Activated naive CD4-positive, alpha-beta T cell treated with anti-CD3 and anti-CD28 coated beads for 36 hours (primary cell): ENCODE measurements at places on chromosomes 4 and X.
A peak's percentile ranks its signal among the peaks of the same experiment; 100 is the strongest.

DNA sequence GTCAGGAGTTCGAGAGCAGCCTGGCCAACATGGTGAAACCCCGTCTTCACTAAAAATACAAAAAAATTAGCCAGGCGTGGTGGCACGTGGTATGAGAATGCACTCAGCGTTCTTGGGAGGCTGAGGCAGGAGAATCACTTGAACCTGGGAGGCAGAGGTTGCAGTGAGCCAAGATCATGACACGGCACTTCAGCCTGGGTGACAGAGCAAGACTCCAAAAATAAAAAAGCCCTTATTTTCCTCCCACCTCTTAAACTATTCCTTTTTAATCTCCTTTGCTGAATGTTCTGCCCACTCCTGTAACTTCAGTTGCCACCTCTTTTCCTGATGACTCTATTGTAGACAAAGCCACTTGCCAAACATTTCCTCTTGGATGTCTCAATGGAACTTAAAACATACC is 72.6 kb downstream of the TAF1 start:
- H3K27me3 ChIP-seq = no peaks in the 10 kb centered on the region
- peaks cover 28% of the 10 kb centered on the region for H3K36me3 ChIP-seq
- H3K27ac ChIP-seq = no peak overlapping the region
- H3K4me1 ChIP-seq = no peaks in the 10 kb centered on the region
- DNase-seq = no peak

GRCh38 chr4:88859191-88859812 is 161.7 kb upstream of the NAP1L5 start:
- no peaks in the 10 kb centered on the region for H3K36me3 ChIP-seq
- no peak overlapping the region for H3K27ac ChIP-seq
- no peak overlapping the region for H3K4me3 ChIP-seq
- no peaks in the 10 kb centered on the region for H3K27me3 ChIP-seq

GRCh38 chr4:29722253-29722652 is 997.9 kb upstream of the PCDH7 start:
- H3K27me3 ChIP-seq = no peaks in the 10 kb centered on the region
- no peaks in the 10 kb centered on the region for H3K4me1 ChIP-seq
- no peak overlapping the region for H3K4me3 ChIP-seq
- no peak for DNase-seq
- no peak overlapping the region for H3K27ac ChIP-seq
- no peaks in the 10 kb centered on the region for H3K36me3 ChIP-seq

DNA sequence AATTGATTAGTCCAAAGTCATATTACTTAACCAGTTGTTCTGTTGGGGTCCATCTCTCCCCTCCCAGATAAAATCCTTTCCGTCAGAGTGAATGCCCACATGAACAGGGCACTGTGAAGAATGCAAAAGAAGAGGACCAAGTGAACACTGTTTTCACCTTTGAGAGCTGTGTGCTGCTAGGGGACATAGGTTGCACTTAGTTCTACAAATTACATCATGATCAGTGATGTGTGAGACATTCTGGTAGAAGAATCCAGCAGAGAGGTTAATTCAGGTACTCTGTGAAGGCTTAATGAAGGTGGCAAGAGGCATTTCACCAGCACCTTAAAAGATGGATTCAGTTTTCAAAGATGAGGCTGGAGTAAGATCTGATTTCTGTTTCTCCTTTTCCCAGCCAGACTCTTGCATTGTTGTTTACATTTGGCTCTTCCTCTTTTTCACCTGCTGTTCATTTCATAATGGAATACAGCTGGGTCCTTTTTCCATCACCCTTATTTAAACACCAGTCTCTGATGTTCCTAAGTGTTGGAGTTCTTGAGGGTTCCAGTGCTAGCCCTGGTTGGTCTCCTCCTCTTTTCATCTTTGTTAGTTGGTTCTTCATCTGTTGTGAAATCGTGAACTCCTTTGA is 10.9 kb downstream of the GAB1 start:
- DNase-seq = no peak
- no peaks in the 10 kb centered on the region for H3K36me3 ChIP-seq
- H3K27me3 ChIP-seq = peaks cover 26% of the 10 kb centered on the region
- H3K4me1 ChIP-seq = no peaks in the 10 kb centered on the region

DNA sequence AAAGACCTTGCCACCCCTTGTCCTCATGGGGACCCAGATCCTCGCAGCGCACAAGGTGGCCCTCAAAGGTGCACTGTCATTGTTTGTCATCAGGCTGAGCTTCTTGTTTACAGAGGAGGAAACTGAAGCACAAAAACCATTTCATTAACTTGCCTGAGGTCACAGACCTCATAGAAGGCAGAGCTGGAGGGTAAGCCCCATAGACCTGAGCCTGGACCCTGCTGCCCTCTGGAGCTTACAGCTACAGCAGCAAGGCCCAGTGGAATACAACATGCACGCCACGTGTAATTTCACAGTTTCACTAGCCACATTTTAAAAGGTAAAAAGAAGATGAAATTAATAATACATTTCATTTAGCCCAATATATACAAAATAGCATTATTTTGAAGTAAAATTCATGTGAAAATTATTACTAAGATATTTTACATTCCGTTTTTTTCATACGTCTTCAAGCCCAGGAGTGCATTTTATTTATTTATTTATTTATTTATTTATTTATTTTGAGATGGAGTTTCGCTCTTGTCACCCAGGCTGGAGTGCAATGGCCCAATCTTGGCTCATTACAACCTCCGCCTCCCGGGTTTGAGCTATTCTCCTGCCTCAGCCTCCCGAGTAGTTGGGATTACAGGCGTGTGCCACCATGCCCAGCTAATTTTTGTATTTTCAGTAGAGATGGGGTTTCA is 8.8 kb downstream of the JAKMIP1 start:
- H3K4me1 ChIP-seq = no peaks in the 10 kb centered on the region
- DNase-seq = no peak
- H3K4me3 ChIP-seq = no peak overlapping the region
- no peak overlapping the region for H3K27ac ChIP-seq
- H3K36me3 ChIP-seq = no peaks in the 10 kb centered on the region

GRCh38 chr4:1031956-1032795 is 20.8 kb downstream of the FGFRL1 start:
- no peaks in the 10 kb centered on the region for H3K4me1 ChIP-seq
- DNase-seq = no peak
- no peaks in the 10 kb centered on the region for H3K27me3 ChIP-seq
- H3K36me3 ChIP-seq = no peaks in the 10 kb centered on the region

GRCh38 chr4:182944484-182945213 is 27.5 kb upstream of the DCTD start:
- H3K4me3 ChIP-seq = no peak overlapping the region
- no peaks in the 10 kb centered on the region for H3K4me1 ChIP-seq
- no peaks in the 10 kb centered on the region for H3K36me3 ChIP-seq
- peaks cover 11% of the 10 kb centered on the region for H3K27me3 ChIP-seq

GRCh38 chr4:149987330-149988086 is 90.7 kb upstream of the DCLK2 start:
- no peak overlapping the region for H3K27ac ChIP-seq
- no peaks in the 10 kb centered on the region for H3K36me3 ChIP-seq
- no peak overlapping the region for H3K4me3 ChIP-seq

- peaks cover 38% of the 10 kb centered on the region for H3K36me3 ChIP-seq
- H3K27me3 ChIP-seq = no peaks in the 10 kb centered on the region
- H3K4me1 ChIP-seq = peaks cover 13% of the 10 kb centered on the region
- no peak overlapping the region for H3K4me3 ChIP-seq
- no peak overlapping the region for H3K27ac ChIP-seq
Measured at GRCh38 chr4:173328236-173328901, 5.8 kb downstream of the HMGB2 start.

- no peak for DNase-seq
- no peak overlapping the region for H3K4me3 ChIP-seq
- H3K36me3 ChIP-seq = no peaks in the 10 kb centered on the region
- peaks cover 13% of the 10 kb centered on the region for H3K27me3 ChIP-seq
- no peak overlapping the region for H3K27ac ChIP-seq
Measured at GRCh38 chrX:72097098-72097497, 34.6 kb downstream of the RTL5 start.

- no peaks in the 10 kb centered on the region for H3K27me3 ChIP-seq
- peaks cover 4% of the 10 kb centered on the region for H3K36me3 ChIP-seq
- H3K4me1 ChIP-seq = peaks cover 3% of the 10 kb centered on the region
- H3K4me3 ChIP-seq = no peak overlapping the region
Measured at GRCh38 chrX:24027985-24028384, 999 bp upstream of the KLHL15 start.

DNA sequence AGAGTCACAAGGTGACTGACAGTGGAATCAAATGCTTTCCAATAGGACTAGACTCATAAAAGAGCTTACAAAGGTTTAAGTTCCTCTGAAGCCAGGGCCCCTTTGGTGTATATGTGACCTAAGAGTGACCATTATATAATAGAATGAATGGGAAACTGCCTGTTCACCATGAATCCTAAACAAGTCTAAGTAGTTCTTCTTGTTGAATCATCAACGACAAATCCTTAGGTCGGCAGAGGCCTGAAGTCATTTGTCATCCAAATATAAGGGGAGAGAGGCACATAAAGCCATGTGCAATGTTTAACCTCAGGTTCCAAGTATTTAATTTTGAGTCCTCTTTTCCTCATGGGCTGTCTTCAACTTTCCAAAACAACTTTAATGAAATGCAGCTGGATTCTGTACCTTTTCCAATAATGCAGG is 122.4 kb downstream of the RASL11B start:
- no peaks in the 10 kb centered on the region for H3K4me1 ChIP-seq
- H3K27me3 ChIP-seq = no peaks in the 10 kb centered on the region
- no peak for DNase-seq
- H3K27ac ChIP-seq = no peak overlapping the region
- H3K4me3 ChIP-seq = no peak overlapping the region

DNA sequence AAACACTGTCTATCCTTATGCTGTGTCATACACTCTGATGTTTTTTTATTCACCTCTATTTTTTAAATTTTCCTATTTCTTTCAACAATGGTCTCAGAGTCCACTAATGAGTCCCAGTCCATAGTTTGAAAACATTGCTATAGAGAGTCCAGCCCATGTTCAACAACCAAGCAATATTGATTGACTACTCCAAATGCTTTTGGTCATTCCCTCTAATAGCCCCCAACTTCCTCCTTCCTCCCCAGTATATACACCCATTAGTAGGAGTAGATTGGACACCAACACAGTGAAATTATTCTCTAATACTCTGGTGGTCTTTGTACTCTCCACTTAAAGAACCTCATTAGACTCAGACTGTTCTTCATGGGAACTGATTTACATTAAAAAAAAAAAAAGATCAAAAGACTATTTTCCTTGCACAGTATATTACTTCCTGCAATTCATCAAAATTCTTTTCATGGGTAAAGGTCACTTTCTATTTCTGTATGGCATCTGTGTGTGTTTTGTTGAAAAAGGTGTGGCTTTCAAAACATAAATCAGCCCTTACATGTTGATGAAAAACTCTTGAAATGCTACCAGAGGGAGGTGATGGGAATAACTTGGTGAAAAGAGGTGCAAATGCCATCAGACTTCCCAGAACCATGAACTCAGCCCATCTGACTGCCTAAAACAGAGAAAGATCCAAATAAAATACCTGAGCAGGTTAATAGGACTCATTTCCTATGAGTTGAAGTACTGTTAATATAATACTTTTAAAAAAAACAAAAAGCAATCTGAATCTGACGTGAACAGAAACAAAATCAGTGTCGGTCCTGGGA is 250.3 kb upstream of the KLF3 start:
- DNase-seq = no peak
- peaks cover 13% of the 10 kb centered on the region for H3K4me1 ChIP-seq
- H3K36me3 ChIP-seq = no peaks in the 10 kb centered on the region
- H3K4me3 ChIP-seq = no peak overlapping the region

GRCh38 chrX:26019386-26019785 is 118.8 kb upstream of the MAGEB18 start:
- DNase-seq = no peak
- no peak overlapping the region for H3K4me3 ChIP-seq
- H3K27me3 ChIP-seq = no peaks in the 10 kb centered on the region
- no peaks in the 10 kb centered on the region for H3K36me3 ChIP-seq

DNA sequence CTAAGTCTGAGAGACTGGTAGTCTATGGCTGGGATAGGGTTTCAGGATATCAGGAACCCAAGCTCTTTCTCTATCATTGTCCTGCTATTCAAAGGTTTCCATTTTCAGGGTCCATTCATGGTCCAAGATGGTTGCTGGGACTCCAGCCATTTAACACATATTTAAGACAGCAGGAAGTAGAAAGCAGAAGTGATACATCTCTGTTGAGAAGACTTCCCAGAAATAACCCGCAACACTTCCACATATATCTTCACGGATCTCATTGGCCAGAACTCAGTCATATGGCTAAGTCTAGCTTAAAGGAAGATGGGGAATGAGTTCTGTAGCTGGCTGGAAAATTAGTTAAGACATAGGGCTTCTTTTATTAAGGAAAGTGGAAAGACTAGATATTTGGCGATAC is 23.8 kb downstream of the CTSO start:
- H3K4me1 ChIP-seq = no peaks in the 10 kb centered on the region
- H3K27me3 ChIP-seq = no peaks in the 10 kb centered on the region
- H3K4me3 ChIP-seq = no peak overlapping the region
- no peak for DNase-seq

DNA sequence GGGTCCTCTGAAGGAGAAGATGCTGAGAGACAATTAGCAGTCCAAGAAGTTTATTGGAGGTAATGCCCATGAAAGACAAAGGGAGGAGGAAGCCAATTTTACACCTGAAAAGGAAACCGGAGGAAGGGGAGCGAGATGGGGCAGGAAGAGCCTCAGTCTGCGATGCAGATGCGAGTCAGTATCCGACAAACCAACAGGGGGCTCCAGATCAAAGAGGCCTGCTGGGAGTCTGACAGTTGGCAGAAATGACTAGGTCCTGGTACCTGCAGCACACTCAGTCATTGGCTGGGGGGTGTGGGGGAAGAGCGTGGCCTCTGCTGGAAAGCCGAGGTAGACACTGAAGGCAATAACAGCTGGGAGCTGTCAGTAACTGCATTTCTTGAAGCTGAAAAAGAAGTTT is 231.1 kb upstream of the CENPE start:
- no peak overlapping the region for H3K4me3 ChIP-seq
- H3K4me1 ChIP-seq = no peaks in the 10 kb centered on the region
- peak; percentile 19 for DNase-seq
- no peaks in the 10 kb centered on the region for H3K36me3 ChIP-seq

GRCh38 chr4:149409555-149409962 is 406.1 kb downstream of the IQCM start:
- no peaks in the 10 kb centered on the region for H3K36me3 ChIP-seq
- H3K4me1 ChIP-seq = no peaks in the 10 kb centered on the region
- no peak overlapping the region for H3K27ac ChIP-seq
- DNase-seq = no peak
- no peak overlapping the region for H3K4me3 ChIP-seq

GRCh38 chr4:154084864-154085263 is 296.0 kb upstream of the SFRP2 start:
- peaks cover 2% of the 10 kb centered on the region for H3K27me3 ChIP-seq
- no peak overlapping the region for H3K4me3 ChIP-seq
- H3K36me3 ChIP-seq = no peaks in the 10 kb centered on the region
- no peak overlapping the region for H3K27ac ChIP-seq
- H3K4me1 ChIP-seq = no peaks in the 10 kb centered on the region
- DNase-seq = no peak
